ENCODE measurements at places on chromosomes 1 and 21.

GRCh38 chr1:52523376-52523775, 29.5 kb downstream of the TUT4 start:
- no peak for DNase-seq

- DNase-seq = no peak
Measured at GRCh38 chr1:160204526-160205241, 500 bp upstream of the PEA15 start.

- DNase-seq = no peak
Measured at GRCh38 chr1:219581344-219581743, 31.6 kb downstream of the ZC3H11B start.

DNA sequence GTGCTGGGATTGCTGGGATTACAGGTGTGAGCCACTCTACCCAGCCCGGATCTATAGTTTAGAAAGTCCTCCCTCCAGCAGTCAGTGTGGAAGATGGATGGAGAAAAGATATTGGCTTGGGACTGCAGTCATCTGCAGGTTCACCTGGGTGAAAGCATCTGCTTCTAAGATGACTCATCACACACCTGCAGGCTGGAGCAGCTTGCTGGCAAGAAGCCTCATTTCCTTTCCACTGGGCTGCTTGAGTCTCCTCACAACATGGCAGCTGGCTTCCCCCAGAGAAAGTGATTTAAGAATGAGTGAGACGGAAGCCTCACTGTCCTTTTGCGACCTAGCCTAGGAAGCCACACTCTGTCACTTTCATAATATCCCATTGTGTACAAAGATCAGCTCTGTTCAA, 50.0 kb downstream of the FOXO6 start:
- DNase-seq = no peak

DNA sequence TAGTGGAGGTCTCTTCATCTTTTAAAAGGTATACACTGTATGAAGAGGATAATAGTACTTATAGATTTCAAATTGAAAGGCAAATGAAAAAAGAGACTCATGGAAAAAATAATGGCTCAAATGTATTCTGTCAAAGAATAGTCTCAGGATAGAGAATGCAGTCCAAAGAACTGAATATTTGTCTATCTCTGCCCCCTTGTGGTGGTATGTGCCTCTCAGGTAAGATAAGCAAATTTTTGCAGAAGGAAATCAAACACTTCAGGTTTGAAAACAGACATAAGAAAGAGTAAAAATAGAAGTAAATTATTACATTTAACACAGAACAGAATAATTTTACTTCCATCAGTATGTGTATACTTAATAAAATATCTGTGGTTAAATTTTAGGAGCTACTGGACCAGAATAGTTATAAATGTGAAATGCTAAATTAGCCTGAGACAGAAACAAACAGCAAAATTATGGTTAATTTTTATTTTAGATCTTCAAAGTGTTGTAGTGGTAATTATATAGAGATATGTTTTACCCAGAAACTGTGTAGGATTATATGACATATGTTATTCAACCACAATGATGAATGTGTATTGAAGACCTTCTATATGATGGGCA, 164.4 kb upstream of the PALMD start:
- peak; percentile 18 for DNase-seq

- no peak for DNase-seq
Measured at GRCh38 chr1:39434797-39435395, 56.5 kb upstream of the BMP8A start.

GRCh38 chr1:41240781-41241353, 1.2 kb downstream of the SCMH1 start:
- DNase-seq = no peak

Data from activated gamma-delta T cell treated with Interleukin-2 at 50 U/mL for 16 hours (primary cell).